ENCODE measurements at places on chromosomes 11 and 22.
A peak's percentile ranks its signal among the peaks of the same experiment; 100 is the strongest.

DNA sequence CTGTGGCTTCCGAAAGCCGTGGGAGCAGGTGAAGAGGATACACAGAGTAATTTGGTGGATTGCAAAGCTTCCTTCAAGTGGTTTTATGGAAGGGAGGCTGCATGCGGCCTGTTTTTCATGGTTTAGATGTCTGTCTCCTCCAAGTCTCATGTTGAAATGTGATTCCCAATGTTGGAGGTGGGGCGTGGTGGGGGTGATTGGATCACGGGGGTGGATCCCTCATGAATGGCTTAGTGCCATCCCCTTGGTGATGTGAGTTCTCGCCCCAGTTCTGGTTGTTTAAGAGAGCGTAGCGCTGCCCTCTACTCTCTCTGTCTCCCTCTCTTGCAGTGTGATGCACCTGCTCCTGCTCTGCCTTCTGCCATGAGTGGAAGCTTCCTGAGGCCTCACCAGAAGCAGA, 247.8 kb upstream of the B3GAT1 start:
- no peak for DNase-seq

- peak; percentile 58 for DNase-seq
Observed at GRCh38 chr11:135074397-135074998, 662.5 kb upstream of the B3GAT1 start.

DNA sequence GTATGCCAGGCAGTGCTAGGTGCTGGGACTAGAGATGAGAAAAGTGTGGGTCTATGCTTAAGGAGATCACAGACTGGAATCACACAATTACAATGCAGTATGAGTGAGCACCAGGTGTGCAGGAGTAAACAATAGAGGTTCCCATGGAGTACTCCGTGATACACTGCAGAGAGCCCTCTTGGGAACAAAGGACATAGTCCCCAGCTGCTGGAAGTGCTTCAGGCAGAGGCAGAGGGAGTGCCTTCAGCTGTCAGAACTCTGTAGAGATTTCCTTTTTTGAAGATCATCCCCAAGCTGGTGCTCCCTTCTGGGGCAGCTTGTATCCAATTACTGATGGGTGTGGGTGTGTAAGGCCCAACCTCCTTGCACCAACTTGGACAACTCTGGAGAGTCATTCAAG, 143.5 kb upstream of the PLET1 start:
- DNase-seq = peak; percentile 80

DNA sequence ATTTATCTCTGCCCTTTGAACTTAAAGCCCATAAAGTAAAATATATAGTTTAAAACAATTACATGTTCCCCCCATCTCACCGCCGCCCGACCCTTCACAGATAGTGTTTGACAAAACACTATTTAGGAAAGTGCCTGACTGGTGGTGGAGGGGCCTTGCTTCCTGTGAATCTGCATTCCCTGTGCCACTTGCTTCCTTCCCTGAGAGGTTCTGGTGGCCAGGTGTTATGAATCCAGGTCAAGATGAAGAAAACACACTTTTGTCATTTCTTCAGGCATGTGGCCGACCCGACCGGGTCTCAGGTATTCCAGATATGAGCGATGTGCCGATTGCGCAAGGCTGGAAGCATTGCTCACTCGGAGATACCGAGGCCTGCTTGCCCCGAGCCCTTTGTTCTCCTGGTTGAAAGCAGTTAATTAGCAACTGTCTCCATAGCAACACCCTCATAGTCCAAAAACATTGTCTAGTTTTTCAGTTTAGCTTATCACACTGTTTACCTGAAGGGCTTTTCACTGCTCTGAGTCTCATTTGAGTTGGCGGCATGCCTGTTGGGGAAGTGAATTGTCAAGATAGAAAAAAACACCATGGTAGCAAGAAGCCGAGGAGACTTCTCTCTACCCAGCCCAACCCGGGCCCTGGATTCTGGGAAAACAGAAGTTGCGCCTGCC, 128.3 kb downstream of the TEAD1 start:
- DNase-seq = peak; percentile 100

DNA sequence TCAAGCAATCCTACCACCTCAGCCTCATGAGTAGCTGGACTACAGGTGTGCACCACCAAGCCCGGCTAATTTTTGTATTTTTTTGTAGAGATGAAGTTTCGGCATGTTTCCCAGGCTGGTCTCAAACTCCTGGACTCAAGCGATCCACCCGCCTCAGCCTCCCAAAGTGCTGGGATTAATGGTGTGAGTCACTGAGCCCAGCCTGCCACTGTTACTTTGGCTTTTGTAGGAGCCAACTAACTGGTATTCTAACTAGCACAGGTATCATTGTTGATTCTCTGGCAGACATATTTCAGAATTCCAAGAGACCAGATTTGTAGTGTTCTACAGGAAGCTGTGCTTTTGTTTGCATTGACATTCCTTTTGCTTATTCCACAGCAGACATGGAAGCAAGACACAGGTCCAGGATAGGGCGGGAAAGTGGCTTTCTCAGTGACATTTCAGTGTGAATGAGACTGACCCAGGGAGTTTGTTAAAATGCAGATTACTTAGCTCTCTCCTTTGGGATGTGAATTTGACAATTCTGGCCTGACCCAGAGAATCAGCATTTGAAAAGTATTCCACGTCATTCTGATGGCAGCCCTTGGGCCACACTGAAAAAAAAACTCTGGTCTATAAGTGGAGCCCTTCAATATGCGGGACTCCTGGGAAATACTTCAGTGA, 52.2 kb upstream of the PAX6 start:
- no peak for DNase-seq

GRCh38 chr22:41003066-41003465, 51.9 kb downstream of the RBX1 start:
- DNase-seq = no peak

DNA sequence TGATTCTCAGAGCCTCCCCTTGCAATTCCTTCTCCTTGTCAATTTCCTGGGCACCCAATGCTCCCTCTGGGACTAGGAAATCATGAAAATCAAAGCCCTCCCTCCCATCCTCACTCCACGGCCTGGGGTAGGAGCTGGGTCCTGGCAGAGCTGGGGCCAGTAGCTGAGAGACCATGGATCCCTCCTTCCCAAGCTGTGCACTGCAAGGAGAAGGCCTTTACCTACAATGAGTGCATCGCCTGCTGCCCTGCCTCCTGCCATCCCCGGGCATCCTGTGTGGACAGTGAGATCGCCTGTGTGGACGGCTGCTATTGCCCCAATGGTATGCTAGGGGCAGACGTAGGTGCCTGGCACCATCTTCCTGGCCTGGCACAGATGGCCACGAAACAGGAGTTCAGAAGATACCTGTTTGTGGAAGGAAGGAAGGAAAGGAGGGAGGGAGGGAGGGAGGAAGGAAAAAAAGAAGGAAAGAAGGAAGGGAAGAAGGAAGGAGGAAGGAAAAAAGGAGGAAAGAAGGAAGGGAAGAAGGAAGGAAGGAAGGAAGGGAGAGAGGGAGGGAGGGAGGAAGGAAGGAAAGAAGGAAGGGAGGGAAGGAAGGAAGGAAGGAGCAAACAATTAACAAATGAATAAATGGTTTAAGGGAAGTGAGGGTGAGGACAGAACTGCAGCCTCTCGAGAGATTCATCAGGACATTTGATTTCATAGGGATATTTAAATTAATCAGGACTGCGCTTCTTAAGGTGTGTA, 12.5 kb downstream of the OTOG start:
- DNase-seq = no peak

DNA sequence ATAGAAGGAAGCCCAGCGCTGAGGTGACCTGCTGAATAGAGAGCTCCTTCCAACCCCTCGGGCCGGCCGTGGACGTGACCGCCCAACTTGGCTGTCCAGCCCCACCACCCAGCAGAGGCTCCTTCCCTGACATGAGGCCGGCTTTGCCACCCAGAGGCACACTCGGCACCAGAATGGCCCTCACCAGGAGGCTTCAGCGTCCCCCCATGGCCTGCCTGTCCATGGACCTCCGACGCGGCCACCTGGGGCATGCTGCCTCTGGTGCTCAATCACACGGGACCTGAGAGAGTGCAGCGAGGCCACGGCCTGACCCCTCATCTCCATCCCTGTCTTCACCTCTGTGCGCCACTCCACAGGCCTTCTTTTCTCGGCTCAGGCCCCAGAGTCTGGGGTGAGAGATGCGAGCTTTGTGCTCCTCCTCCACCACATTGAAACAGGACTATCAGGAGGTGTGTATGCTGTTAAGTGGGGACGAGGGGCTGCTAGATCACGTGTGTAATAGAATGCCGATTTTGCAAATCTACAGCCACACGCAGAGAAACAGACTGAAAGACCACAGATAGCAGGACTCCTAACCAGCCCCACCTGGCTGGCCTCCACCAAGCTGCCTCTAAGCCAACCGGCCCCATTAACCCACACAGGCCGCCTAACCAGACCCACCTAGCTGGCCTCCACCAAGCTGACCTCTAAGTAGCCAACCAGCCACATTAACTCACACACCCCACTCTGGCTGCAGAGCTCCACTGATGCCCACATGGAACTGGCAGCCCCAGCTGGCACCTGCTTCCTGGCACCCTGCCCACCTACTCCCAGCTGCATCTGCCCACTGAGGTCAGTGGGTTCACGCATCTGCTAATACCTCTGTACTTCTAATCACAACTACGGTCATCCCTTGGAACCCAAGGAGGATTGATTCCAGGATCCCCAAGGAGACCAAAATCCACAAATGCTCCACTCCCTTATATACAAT, 20.7 kb downstream of the LINC01488 start:
- DNase-seq = peak; percentile 66

GRCh38 chr11:44813401-44813800, 86.6 kb downstream of the TSPAN18 start:
- DNase-seq = peak; percentile 28

- DNase-seq = no peak
Observed at GRCh38 chr11:47441421-47441820, 7.5 kb downstream of the RAPSN start.

- DNase-seq = no peak
Observed at GRCh38 chr22:39144101-39144767, 8.2 kb downstream of the CBX7 start.

DNA sequence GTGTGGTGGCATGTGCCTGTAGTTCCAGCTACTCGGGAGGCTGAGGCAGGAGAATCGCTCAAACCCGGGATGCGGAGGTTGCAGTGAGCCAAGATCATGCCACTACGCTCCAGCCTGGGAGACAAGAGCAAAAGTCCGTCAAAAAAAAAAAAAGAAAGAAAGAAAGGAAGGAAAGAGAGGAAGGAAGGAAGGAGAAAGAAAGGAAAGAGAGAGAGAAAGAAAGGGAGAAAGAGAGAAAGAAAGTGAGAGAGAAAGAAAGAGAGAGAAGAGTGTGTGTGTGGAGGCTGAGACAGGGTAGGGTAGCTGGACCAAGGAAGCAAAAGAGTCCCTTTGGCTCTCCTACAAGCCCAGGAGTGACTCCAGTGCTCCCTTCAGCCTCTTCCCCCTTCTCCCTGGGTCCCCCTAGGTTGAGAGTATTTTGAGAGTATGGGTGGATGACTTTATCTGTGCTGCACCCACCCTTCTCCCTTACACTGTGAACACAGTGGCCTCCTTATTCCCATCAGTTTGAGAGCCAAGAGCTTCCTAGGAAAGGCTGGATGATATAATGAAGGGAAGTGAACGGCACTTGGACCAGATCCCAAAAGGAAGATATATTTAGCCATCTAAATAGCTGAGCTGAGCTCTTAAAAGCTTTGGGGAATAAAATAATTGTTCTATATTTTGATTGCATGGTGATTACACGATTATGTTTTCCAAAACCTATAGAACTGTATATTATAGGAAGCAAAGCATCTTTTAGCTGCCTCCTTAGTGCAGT, 9.5 kb upstream of the DENND5A start:
- no peak for DNase-seq

- no peak for DNase-seq
Observed at GRCh38 chr11:15163136-15163535, 48.4 kb downstream of the INSC start.

GRCh38 chr11:105937738-105938137, 84.3 kb downstream of the MSANTD4 start:
- DNase-seq = no peak
